Fibroblast of mammary gland (primary cell): ENCODE measurements at places on chromosomes 1 and 21.

GRCh38 chr1:50873458-50874187 lies 86.4 kb downstream of the FAF1 start:
- peak; percentile 70 for DNase-seq

DNA sequence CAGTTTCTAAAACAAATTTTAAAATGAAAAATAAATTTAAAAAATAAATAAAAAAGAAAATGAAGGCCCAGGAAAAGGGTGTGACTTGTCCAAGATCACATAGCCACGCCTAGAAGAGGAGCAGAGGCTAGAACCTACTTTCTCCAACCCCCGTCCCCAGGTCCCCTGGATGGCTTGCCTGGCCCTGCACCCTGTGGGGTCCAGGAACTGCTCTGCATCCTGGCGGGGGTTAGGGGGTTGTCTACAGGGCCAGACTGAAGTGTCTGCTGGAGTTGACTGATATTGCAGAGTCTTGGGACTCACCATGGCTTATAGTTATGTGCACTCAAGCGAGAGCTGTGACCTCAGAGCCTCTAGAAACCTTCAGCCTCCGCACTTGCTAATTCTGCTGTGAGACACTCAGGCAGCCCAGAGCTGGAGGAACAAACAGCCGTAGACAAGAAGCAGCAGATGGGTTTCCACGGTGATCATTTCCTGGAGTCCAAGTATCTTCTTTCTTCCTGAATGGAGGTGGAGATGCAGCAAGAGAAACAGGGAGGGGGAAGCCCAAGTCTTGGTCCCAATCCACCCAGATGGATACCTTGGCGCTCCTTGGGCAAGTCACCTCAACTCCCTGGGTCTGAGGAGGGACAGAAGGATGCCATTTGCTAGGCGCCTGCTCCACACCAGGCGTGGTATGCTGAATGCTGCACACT lies 5.2 kb upstream of the EXTL1 start:
- no peak for DNase-seq

DNA sequence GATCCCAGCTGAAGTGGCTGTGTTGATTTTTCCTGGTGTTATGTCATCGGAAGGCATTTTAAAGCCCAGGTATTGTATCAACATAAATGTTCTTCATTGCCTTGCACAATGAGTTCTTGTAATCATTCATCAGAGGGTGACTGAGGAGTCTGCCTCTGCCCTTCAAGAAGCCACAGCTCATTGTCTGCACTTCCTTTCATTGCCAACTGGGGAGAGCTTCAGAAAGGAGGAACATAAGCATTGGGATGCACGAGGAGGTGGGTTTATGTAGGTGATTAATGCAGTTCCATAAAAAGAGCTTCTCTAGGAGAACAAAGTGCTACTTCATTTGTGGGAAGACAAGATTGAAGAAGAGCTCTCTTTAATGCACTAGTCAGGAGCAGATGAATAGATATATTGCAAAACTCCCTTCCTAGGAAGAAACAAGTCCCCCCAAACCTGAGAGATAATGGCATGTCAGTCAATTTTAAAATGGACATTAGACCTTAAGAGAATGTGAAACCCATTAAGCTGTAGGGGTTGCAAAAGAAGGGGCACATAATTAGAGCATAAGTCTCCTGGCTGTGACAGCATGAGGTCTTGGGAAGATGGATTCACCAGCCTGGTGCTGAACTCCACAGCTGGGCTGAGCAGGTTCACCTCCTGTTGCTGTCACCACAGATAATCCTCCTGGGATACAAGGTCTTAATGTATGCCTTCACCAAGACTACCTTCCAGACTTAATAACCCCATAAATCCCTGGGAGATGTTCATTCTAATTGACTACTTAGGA lies 124.6 kb downstream of the BACH1 start:
- DNase-seq: no peak

- peak; percentile 5 for DNase-seq
Measured at GRCh38 chr1:227156520-227156919, 161.8 kb downstream of the CDC42BPA start.

DNA sequence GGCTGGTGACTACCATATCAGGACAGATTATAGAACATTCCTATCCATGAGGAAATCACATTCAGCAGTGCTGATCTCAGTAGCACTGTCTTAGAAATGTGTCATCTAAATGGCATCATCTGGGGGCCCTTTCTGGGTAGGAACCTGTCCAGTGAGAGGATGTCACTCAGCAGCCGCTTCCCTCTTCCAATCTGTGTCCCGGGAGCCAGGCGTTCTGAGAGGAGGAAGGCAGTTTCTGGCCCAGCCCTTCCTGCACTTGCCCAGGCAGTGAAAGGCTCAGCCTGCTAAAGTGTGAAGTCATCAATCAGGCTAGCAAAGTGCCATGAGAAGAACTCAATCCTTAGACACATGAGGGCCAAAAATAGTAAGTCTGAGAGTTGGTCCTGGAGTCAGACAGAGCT lies 25.6 kb downstream of the RAB4A start:
- DNase-seq: peak; percentile 56

DNA sequence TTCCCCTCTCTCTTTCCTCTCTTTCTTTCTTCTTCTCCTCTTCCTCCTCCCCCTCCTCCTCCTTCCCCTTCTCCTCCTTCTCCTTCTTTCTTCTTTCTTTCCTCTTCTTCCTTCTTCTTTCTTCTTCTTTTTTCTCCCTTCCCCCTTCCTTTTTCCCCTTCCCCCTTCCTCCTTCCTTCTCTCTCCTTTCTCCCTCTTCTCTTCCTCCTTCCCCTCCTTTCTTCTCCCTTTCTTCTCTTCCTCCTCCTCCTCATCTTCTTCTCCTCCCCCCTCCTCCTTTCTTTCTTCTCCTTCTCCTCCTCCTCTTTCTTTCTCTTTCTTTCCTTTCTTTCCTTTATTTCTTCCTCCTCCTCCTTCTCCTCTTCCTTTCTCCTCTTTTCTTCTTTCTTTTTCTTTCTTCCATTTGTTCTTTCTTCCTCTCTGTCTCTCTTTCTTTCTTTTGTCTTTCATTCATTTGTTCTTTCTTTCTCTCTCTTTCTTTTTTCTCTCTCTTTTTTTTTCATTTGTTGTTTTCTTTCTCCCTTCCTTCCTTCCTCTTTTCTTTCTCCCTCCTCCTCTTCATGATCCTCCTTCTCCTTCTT lies 26.5 kb downstream of the HRNR start:
- DNase-seq: no peak

GRCh38 chr1:4599521-4599920 lies 54.9 kb upstream of the AJAP1 start:
- no peak for DNase-seq

DNA sequence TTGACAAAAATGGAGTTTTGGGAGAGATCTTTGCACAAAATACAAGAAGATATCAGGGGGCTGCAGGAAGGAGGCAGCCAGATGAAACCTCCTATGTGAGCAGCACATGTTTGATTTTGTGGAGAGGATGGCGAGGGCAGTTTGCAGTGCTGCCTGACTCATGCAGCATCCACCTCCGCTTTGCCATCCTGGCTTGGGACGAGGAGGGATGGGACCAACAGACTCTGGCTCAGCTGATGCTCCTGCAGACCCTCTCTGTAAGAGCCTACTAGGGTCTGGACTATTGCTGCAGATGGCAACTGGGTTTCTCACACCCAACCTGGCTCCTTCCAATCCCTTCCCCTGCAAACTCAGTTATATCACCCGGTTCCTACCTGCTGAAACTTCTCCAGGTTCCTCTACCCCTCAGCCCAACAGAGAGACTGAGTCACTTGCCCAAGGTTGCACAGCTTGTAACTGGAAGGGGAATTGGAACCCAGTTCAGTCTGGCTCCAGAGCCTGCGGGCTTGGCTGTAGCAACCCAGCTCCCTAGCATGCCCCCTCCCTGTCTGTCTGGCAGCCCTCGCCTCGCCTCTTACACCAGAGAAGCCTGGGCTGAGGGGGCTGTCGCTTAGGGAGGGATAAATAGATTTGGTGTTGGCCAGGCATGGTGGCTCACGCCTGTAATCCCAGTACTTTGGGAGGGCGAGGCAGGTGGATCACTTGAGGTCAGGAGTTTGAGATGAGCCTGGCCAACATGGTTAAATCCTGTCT lies 205.8 kb downstream of the PTPRU start:
- no peak for DNase-seq

DNA sequence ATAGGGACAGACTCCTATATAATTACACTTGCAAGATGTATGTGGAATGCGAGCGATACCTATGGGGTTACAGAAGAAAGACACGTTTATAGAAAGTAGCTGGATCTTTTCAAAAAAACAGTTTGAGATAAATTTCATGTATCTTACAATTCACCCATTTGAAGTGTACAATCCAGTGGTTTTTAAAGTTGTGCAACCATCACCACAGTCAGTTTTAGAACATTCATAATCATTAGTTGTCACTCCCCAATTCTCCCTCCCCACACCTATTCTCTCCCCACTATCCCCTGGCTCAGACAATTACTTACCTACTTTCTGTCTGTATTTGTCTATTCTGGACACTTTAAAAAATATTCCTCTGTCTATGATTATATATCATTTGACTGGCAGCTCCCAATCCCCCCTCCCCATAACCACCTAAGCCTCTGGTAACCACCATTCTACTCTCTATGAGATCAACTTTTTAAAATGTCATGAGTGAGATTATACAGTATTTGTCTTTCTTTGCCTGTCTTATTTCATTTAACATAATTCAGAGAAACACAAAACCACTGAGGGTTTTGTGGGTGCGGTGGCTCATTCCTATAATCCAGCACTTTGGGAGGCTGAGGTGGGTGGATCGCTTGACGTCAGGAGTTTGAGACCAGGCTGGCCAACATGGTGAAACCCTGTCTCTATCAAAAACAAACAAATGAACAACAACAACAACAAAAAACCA lies 39.1 kb downstream of the MRPS6 start:
- no peak for DNase-seq

DNA sequence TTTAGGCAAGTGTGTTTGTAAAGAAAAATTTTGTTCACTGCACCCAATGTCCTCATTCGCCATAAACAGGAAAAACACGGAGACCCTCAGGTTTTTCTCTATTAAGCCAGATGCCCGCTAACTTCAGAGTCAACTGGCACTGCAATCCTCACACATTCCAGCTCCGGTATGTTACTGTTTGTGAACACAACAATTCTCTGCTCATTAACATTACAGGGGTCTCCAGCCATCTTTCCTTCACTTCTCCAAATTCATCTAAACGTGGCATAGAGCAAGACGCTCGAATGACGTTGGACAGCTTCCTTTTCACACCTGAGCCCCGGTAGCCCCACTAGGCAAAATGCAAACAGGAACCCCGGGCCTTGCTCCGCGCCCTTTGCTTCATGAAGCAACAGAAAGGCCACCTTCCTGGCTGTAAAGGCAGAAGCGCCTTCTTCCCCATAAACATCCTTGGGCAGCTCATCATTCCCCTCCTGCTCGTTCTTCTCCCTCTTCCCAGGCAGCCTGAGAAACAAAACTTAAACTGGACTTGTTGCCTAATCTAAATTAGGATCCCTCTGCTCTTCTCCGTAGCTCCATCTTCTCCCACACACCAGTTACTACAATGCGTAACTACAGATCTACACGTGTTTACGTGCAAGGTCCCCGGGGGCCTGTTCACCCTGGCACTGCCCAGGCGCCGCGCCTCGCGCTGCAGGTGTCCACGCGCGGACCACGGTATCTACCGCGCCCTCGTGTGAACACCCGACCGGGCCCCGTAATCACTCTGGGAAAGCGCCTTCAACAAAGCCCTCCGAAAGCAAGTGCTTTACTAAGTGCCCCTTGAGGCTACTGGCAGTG lies 1.2 kb downstream of the LBR start:
- peak; percentile 42 for DNase-seq

- DNase-seq: peak; percentile 35
Measured at GRCh38 chr1:56803561-56804156, 15.5 kb downstream of the FYB2 start.

- DNase-seq: no peak
Measured at GRCh38 chr1:168291222-168291837, 10.7 kb downstream of the TBX19 start.

DNA sequence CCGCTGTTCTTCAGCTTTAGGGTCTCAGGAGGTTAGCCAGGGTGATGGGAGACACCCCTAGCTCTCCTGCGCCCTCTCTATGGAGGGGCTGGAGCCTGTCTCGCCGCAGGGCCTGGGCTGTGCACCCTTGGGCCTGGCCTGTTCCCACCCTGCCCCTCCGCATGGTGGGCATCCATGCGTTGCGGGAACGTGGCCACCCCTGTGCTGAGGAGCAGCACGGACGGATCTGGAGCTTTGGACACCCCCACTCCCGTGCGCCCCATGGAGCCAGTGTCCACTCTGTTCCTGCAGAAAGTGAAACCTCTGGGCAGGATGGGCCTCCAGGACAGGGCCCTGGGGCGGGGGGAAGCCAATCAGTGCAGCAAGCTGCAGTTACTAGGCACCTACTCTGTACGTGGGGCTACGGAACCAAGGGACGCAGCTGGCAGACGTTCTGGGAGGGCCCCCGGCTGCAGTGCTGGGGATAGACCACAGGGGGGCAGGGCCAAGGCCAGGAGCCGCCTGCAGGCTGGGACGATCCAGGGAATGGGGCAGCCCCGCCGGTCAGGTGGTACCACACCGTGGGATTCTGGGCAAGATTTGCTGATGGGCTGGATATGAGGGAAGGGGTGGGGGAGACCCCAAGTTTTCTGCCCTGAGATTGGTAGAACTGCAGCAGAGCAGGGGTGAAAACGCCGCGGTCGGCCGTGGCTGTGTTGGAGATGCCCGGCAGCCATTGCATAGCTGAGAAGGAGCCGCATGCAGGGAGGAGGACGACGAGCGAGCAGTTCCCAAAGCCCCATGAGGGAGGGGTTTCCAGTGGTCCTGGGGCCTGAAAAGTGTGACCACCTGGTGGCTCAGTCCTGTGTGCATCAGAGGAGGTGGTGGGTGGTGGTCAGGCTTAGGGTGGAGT lies 43.3 kb downstream of the TP73 start:
- DNase-seq: peak; percentile 12

DNA sequence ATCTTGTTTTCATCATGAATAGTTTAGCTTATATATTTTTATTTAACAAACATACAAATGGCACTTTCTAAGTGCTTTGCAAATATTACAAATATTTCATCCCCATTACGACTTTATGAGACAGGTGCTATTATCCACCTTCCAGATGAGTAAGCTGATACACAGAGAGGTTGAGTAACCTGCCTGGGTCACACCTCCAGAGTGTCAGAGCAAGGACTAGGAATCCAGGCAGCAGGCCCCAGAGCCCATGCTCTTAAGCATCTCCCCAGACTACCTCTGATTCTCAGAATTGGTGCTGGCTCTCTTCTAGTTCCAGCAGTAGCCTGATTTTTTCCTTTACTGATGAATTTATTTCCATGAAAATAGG lies 40.0 kb downstream of the EPHB2 start:
- DNase-seq: no peak

- peak; percentile 66 for DNase-seq
Measured at GRCh38 chr1:32068957-32069588, 3.7 kb upstream of the TMEM39B start.

DNA sequence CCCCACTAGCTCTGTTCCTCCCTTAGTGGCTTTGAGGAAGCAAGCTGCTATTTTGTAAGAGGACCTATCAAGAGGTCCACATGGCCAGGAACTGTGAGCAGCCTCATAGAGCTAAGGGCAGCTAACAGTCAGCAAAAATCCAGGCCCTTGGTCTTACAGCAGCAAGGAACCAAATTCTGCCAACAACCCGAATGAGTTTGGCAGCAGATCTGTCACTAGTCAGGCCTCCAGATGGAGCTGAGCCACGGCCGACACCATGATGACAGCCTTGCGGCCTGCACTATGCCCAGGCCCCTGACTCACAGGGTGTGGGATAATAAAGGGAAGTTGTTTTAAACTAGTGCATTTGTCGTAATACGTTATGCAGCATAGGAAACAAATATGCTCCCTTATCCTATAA lies 28.0 kb upstream of the H3-3A start:
- DNase-seq: peak; percentile 100
